ENCODE measurements at places on chromosomes 2 and 18.

DNA sequence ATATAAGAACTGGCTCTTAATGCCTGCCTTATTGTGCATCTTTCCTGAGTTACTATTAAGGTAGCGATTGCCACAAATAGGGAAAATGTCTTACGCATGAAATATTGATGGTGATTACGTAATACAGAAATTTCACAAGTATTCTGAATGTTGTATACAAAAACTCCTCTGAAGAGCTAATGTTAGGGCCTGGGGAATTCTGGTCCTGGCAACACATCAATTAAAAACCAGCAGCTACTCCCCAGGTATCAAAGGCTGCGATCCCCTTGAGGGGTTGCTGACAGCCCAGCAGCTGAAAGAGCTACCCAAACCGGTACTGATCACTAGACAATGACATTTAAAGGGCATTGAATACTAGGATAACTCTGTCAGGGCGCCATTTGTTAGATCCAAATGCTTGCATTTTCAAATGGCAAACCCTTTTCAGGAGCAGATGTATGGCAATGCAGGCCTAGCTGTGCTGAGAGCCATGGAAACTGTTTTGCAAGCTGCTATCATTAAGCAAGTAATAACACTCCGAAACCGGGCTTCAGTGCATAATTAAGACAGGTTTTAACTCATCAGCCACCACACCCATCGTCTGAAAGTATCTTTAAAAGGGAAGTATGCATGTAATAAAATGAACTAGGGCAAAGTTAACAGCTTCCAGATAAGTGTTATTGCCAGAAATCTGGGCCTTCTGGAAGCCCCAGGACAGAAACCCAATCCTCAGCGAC is 78.4 kb downstream of the CLHC1 start:
- DNase-seq = peak; percentile 57

GRCh38 chr2:199404841-199405240 is 52.9 kb downstream of the SATB2 start:
- DNase-seq = no peak

GRCh38 chr2:125554956-125555355 is 1101.0 kb upstream of the GYPC start:
- DNase-seq = no peak

DNA sequence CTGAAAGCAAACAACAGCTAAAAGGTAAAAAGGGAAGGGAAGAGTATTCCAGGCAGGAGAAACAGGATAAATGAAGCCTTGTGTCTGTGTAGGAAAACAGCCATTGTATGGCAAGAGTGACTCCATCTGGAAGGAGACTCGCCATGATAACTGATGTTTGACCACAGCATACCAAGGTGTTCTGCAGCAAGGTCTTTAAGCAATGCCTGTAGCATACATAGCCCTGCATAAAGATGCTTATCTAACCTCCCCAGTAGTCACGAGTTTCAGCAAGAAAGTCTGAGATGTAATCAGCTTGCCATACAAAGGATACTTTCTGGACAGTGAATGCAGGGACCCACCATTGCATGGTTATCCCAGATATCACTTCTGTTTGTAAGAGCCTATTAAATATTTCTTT is 11.9 kb upstream of the CCNT2 start:
- no peak for DNase-seq

- DNase-seq = no peak
These were observed 2.7 kb downstream of the CDH20 start for GRCh38 chr18:61335684-61336555.

DNA sequence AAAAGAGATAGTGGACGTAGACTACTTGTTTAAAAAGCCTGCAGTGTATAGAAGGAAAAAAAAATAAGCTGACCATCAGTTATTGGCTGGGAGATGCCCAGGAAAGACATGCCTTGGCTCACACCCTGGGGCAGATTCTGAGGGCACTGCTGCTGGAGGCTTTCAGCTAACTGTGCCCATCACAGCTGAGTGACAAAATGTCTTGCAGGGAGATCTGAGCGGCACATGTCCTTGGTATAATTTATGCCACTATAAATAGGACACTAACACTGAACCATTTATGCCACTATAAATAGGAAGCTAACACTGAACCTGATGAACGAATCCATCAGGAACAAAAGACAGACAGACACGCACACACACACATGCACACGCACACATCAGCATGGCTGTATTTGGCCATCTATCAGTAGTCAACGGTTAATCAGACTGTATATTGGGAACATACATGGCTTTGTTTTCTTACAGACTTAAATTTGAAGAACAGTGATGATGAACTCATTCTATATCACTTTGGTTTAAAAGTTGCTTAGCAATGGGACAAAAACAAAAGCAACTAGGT is 68.2 kb upstream of the NOSTRIN start:
- DNase-seq = no peak

- DNase-seq = no peak
These were observed 301.4 kb downstream of the TSN start for GRCh38 chr2:122056853-122057252.

DNA sequence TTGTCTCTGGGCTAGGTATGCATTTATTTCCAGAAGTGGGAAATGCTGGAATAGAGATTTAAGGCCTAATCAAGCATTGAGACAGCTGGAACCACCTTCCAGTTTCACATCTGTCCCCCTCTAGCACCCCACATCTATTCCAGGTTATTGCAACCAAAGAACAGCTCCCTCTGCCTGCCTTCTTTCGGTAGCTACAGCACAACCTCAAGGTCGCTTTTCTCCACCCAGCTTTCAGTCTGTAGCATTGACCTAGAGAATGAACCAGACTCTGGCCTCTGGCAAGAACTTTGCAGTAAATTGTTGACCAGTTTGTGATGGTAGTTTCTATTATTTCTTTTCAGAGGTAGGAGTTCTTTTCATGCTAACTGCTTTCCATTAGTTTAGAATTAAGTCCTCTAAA is 484.2 kb downstream of the DLGAP1 start:
- DNase-seq = no peak

- no peak for DNase-seq
These were observed 10.0 kb downstream of the SLC40A1 start for GRCh38 chr2:189570570-189571031.

DNA sequence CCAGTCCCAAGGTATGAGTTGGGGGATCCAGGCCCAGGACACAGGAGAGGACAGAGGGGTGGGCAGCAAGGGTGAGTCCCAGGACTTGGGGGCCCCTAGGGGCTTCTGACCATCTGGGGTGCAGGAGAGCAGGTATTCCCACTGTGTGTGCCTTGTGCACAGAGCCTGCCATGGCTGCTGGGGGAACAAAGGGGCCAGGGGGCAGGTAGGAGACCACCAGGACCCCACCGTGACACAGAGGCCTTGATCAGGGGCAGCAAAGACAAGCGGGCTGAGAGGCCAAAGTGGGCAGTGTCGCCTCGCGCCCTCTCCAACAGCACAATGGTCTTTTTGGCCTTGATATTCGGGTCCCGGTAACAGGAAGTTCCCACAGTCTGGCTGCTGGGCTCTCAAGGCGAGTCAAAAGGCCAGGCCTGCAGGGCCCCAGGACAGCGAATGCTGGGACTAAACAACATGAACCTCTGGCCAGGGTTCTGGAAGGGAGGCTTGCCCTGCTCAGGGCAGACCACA is 12.3 kb upstream of the GPR17 start:
- DNase-seq = no peak

DNA sequence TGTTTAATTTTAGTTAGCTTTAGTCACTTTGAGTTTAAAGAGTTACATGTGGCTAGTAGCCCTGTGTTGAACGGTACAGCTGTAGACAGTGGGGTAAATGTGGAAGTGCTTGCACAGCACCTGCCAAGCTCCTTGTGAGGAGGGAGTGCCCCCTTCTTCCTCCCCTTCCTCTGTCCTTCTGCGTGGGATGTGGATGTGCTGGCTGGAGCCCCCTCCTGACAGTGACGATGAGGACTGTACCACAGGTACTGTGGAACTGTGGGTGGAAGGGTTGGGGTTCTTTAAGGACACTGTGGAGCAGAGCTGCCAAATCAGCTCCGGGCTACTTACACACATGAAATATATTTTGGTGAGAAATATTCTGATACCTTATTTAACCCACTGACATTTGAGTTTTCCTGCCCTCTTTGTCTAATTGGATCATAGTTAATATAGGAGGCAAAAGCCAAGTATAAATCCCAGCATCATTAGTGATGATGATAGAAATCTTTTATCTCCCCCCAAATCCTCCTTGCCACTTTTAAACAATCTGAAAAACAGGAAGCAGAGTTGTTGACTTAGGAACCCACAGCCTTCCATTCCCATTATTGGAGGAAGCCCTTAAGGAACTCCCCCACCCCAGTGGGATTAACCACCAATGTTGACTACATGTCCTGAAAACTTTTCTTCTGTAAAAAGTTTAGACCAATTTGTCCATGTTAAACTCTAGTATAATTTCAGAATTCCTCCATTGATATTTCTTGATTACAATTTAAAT is 181.3 kb downstream of the PTPRM start:
- DNase-seq = no peak

- no peak for DNase-seq
These were observed 28.2 kb upstream of the GBX2 start for GRCh38 chr2:236196366-236196765.

- no peak for DNase-seq
These were observed 81.4 kb downstream of the SNTG2 start for GRCh38 chr2:1032030-1032429.

GRCh38 chr2:166792808-166793207 is 95.5 kb upstream of the XIRP2 start:
- DNase-seq = no peak

- no peak for DNase-seq
These were observed 496.9 kb upstream of the TNP1 start for GRCh38 chr2:217356781-217357180.

DNA sequence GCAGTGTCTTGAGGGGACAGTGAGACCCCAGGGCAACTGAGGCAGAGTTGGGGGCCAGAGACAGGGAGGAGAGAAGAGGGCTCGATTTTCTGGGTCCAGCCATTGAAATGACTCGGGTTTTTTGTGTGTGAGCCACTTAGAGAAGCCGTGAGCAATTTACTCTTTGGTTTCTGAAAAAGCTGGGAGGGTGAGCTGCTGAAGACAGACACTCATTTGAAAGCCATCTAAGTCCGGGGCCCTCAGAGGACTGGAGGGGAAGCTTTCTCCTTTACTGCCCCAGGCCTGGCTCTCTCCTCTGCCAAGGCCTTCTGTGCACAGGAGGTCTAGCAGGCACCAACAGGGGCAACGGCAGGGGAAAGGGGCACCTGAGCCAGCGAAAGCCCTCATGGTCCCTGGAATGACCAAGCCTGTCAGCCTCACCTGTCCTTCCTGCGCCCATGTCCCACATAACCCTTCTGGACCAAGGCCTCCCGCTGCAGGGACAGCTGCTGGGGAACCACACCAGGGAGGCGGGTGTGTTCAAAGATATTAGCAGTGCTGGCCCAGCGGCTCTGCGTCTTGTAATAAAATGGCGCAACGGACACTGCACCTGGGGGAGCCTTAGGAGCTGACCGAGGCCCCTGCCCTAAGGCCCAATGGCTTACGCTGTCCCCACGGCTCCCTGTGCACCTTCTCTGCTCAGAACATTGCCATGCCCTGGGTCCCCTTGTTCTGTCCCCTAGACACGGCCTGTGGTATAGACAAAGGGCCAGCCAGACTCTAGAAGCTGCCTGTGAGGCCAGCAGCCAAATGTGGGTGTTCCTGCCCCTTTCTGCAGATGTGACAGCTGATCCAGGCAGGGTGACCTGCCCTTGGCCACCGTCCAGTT is 45.8 kb downstream of the HS6ST1 start:
- no peak for DNase-seq

DNA sequence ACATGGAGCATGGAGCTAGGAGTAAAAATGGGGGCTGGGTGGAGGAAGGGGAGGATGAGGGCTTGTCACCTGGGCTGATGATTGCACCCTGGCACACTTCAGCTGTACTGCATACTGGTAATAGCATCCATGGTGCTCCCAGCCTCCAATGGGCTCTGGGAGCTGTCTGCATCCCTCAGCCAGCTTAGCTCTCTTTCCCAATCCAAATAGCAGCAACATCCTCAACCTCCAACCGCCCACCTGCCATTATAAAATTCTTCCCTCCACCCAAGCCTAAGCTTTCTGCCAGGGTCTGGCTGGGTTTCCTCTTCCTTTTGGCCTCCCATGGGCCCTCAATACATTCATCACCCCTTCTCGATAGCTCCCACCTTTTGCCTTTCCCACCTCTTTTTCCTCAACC is 110.1 kb downstream of the LYPD1 start:
- DNase-seq = no peak

DNA sequence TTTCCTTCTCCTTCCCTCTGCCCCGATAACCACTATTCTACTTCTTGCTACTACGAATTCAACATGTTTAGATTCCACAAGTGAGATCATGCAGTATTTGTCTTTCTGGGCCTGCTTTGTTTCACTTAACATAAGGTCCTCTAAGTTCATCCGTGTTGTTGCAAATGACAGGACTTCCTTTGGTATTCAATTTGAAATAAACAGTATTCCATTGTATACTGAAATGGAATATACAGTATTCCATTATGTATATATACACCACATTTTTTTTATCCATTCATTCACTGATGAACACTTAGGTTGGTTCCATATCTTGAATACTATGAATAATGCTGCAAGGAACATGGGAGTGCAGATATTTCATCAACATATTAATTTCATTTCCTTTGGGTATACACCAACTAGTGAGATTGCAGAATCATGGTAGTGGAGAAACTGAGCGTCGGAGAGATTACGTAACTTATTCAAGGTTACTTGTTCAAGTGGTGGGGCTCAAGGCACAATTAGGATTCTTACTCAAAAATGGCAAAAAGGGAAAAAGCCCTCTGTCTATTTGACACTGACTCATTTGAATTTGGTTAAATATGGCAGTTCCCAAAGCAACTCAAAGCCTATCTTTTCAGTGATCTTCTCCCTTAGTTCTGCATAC is 85.1 kb downstream of the CHN1 start:
- DNase-seq = no peak

DNA sequence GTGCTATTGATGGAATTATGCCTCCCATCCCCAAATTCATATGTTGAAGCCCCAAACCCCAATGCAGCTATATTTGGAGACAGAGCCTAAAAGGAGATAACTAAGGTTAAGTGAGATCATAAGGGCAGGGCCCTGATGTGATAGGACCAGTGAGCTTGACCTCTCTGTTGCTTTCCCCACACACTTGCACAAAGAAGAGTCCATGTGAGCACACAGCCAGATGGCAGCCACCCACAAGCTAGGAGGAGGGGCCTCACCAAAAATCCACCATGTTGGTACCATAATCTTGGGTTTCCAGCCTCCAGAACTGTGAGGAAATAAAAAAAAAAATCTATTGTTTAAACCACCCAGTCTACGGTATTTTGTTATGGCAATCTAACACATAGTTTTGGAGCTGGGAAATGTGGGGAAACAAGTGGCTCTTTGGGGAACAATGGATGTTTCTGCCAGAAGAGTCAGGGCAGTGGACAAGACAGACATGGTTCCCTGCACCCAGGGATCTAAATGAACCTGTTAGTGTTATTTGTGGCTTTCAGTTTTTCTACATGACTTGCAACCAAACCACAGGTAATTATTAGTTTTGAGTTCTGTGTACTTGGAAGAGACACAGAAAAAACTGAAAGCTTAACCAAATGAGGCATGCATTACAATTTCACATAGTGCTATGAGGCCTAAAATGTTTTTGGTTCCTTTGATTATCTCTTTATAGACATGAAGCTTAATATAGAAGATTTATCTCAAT is 259.1 kb downstream of the LTBP1 start:
- DNase-seq = no peak

- no peak for DNase-seq
These were observed 136.9 kb downstream of the UXS1 start for GRCh38 chr2:106057206-106057605.

Measured in NCI-H1694 treated with DMSO at 0.1 percent for 48 hours (cell line).